Activated naive CD8-positive, alpha-beta T cell treated with anti-CD3 and anti-CD28 coated beads, Interleukin-2, amount 50 U/mL, for 24 hours (primary cell): ENCODE measurements at places on chromosomes 3 and 15.

DNA sequence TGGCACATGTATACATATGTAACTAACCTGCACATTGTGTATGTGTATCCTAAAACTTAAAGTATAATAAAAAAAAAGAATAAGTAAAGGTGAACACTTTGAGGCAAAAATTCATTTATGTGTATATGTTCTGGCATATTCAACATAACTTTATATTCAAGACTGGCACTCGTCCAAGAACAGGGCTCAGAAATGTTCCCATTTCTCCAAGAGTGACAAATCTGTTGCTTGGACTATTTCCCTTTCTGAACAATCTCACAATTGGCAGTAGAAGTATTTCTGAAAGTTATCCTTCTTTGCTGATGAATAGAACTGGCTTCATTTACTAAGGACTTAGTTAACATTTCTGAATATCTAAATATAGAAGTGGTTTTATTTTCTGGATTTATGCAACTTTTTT is 212.8 kb downstream of the ADAMTSL3 start:
- DNase-seq, result no peak

GRCh38 chr15:59792359-59792758 is 103.2 kb upstream of the BNIP2 start:
- no peak for DNase-seq

DNA sequence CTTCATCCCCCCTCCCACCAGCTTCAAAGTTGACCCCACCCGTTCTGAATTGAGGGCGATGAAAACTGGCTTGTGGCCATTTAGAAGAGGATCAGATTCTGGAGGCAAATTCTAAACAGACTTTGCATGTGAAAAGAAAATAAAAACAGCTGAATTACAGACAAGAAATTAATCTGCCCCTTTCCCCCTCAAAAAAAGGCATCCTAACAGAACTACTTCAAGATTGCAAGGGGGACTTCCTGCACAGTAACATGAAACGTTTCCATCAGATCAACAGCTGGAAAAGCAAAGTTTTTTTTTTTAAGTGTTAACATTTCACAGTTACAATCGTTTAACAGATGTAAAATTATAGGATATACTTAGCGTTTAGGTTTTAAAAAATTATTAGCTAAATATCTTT is 229.3 kb downstream of the RORA start:
- no peak for DNase-seq

- DNase-seq, result no peak
These were observed 62.3 kb upstream of the GATA2 start for GRCh38 chr3:128555098-128555825.

DNA sequence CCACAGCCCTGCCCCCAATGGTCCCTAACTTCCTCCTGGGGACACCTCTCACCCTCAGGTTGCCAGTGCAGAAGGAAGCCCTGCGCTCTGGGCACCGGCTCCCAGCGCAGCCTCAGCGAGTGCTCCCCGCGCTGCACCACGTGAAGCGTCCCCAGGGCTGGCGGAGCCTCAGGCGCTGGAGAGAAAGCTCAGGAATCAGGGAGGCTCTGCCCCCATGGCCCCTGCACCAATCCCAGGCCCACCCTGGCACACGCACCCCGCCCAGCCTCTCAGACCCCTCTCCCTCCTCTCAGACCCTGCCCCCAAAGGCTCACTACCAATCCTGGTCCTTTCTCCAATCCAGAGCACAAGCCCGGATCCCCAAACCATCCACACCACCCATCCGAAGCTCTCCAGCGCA is 6.9 kb downstream of the COL7A1 start:
- DNase-seq, result no peak

DNA sequence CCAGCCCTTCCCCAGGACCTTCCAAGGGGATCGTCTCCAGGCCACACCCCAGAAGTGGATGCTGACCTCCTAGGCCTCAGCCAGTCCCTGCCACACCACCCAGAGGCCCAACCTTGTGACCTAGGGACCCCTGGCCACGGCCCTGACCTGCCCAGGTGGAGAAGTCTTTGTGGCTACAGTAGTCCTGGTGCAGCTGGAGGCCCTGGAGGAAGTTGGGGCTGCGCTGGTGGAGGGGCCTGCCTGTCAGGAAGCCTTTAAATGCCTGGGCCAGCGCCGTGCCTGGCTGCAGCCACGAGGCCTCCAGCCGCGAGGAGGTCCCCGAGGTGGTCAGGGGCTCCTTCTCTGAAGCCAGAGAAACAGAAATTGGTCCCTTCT is 23.4 kb downstream of the PLA2G4D start:
- DNase-seq, result no peak

DNA sequence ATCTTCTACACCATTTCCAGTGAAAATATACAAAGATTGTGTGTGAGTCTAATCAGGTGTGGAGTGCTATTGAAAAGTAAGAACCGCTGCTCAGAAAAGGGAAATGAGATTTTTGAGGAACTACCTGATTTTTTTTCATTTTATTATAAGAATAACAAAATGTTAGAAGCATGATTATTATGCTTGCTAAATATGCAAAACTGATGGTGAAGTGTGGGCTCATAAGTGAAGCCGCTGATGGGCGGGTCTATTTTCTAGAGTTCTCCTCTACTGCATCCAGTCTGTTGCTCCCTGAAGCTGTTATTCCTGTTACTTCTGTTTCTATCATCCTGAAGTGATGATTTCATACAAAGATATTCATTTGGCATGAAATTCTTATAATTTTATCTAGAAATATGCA is 612.0 kb downstream of the CADM2 start:
- no peak for DNase-seq

GRCh38 chr15:69575387-69575786 is 122.8 kb downstream of the RPLP1 start:
- no peak for DNase-seq

DNA sequence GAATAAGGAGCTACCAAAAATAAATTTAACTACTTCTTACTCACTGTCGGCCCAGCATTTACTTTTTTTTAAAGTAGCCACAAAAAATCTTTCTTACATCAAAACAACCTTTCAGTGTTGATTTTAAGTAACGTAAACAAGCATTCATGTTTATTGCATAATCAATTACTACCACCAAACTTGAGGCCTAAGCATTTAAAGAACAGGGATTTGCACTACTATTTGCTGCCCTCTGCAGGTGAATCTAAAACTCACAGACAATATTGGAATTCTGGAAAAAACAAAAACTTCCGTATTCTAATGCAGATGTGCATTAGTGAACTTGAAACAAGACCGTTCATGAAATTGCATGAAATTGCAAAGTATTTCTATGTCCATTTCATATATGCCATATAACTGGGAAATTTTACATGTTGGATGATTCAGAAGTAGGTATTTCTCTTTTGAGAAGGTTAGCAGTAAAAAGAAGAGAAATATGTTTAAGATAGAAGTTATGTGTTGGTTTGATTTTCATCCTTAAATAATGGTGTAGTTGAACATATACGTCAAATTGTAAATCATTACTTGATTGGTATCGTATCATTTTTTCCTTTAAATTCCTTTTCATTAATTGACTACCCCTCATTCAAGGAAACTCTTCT is 55.6 kb downstream of the CGGBP1 start:
- DNase-seq, result no peak

DNA sequence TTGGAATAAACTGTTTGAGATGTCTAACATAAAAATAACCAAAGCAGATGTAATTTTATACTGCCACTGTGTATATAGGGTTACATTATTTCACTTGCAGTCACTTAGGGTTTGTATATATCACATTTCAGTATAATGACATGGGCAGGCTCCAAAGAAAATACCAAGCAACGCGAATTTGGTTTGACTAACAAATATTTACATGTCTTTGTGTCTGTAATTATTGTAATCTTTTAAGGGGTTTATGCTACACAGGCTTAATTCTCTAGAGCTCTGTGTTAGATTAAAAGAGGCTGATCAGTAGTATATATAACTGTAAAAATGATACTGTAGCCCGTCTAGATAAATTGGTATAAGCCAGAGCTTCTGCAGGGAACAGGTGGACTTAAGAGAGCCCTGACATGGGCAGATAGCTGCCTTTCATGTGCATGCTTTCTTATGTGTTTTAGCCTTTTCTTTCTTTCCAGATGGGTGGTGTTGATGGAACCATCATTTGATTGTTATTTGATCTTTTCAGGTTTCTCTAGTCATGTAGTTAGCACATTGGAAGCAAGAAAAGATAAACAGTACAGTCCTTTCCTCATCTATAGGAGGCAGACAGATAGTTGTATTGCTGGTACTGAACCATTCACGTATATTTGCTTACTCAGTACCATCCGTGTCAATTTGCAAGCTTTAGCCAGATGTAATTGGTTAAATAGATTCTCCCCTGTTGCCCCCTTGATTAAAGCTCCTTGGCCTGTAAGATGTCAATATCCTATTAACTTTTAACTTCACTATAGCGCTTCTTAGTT is 86.1 kb downstream of the GALK2 start:
- no peak for DNase-seq

- DNase-seq, result no peak
These were observed 66.4 kb downstream of the LRTM1 start for GRCh38 chr3:54861248-54862067.

DNA sequence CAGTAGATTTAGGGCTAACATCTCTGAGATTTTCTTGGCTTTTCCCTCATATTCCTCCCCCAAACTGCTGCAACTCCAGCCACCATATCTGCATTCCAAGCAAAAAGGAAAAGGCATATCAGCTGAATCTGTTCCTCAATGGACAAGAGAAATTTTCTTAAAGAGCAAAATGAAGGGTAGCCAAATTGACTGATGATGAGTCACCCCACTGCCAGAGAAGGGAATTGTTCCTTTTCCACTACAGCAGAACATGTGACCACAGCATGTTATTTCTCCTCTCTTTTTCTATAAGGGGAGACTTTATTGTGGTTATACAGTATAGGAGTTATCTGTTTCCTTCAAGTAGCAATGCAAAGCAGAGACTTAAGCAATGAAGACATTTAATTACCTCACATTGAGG is 172.5 kb downstream of the MTHFS start:
- DNase-seq, result no peak

DNA sequence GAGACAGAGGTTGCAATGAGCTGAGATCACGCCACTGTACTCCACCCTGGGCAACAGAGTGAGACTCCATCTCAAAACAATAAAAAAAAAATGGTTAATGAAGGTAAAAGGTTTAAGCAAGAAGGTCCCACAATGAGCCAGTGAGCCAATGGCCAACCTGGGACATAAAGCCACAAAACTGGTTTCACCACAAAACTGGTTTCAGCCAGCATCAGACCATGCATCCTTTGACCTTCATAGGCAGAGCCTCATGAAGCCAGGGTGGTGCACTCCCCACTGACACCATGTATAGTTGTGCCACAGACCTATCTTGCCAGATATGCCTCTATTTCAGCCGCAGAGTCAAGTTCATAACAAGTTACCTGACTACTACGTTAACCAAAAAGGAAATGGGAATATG is 41.9 kb downstream of the SCAP start:
- no peak for DNase-seq
